ENCODE measurements at places on chromosomes 16 and 17. TPM values are rescaled to one million over a fixed set of nuclear protein-coding genes. Genes with fewer than 3 reads are reported as not detected.

SLC47A2 gene
- 0.54 TPM for total RNA-seq

CCL7 gene
- total RNA-seq: not detected

QRICH2 gene
- 0.56 TPM for total RNA-seq

ZP2 gene
- not detected for total RNA-seq

NHLRC4 gene
- not detected for total RNA-seq

UBE2I gene
- 163 TPM for total RNA-seq

BTBD17 gene
- total RNA-seq: not detected

NPIPB2 gene
- 17.2 TPM for total RNA-seq

TP53TG3 gene
- not detected for total RNA-seq

TBC1D26 gene
- total RNA-seq: not detected

ABCC6 gene
- not detected for total RNA-seq

DNAH9 gene
- 0.44 TPM for total RNA-seq

KRT13 gene
- total RNA-seq: not detected

UTS2R gene
- total RNA-seq: not detected

ADAP2 gene
- 2.2 TPM for total RNA-seq

TBX6 gene
- 0.47 TPM for total RNA-seq

FOXO3B gene
- total RNA-seq: 3.7 TPM

FBXW10B gene
- 3.4 TPM for total RNA-seq

RASD1 gene
- total RNA-seq: 0.21 TPM

ULK2 gene
- total RNA-seq: 7.9 TPM

TLCD3B gene
- 0.21 TPM for total RNA-seq

STXBP4 gene
- total RNA-seq: 10.2 TPM

ACOX1 gene
- 26.0 TPM for total RNA-seq

KRT20 gene
- total RNA-seq: not detected

C1QL1 gene
- 0.96 TPM for total RNA-seq

DCTN5 gene
- 66.6 TPM for total RNA-seq

HP gene
- total RNA-seq: not detected

ZBTB4 gene
- total RNA-seq: 26.3 TPM

SLFN12L gene
- total RNA-seq: 0.35 TPM

OSGIN1 gene
- total RNA-seq: 3.7 TPM

OTOP2 gene
- not detected for total RNA-seq

NLRC3 gene
- total RNA-seq: not detected

Data from MCF 10A (cell line).